T1000 (cell line): ENCODE measurements at places on chromosomes 3 and 15.

DNA sequence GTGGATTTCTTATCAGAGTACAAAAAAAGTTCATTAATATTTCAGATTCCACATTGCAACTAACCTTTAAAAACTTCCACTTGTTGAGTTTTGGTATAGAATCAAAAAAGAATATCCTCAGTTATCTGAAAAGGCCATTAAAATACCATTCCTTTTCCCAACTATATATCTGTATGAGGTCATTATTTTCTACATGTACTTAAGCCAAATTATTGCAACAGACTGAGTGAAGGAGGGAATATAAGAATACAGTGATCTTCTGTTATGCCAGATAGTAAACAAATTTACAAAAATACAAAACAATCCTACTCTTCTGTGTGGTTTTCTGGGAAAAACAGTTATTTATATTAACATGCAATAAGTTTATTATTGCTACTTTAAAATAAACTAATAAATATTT, 5.7 kb upstream of the GANC start:
- DNase-seq = no peak

- no peak for DNase-seq
Observed at GRCh38 chr15:45230245-45230965, 21.6 kb upstream of the SLC28A2 start.

DNA sequence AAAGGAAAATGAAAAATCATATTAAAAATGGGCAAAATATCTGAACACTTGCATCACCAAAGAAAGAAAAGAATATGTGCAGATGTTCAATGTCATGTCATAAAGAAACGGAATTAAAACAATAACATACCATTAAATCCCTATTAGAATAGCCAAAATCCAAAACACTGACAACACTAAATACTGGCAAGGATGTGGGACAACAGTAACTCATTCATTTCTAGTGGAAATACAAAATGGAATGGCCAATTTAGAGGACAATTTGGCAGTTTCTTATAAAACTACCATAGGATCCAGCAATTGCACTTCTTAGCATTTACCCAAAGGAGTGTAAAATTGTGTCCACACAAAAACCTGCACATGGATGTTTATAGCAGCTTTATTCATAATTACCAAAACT, 542.5 kb upstream of the UBE2E2 start:
- DNase-seq = no peak

DNA sequence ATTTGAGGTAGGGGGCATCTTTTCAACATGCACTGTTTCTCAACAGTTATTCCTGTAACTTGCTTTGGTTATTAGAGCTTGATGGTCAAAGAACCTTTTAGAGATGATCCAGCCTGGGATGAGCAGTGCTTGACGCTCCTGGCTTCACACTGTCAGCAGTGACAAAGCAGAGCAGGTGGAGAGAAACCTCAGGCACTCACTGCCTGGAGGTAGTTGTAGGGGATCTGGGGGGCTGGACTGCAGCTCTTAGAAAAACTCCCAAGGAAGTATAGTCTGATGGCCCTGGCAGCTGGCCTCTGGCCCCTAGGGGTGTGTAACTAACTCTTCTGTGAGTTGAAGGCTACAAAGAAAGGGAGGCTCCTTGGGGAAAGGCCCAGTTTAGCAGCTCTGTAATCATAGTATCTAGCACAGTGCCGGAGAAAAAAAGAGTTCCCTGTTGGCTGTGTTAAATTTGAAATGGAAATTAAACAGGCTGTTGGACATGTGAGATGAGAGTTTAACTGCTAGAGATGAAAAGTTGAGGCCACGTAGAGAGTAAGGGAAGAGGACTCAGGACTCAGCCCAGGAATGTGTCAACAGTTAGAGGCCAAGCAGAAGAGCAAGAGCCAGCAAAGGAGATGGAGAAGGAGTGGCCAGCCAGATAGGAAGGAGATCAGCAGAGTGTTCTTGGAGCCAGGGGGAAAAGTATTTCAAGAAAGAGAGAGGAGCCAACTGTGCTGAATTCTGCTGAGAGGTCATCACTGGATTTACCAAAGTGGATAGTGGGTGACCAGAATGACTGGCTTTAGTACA, 14.2 kb downstream of the OXNAD1 start:
- DNase-seq = no peak

GRCh38 chr3:137325170-137325569, 367.4 kb downstream of the IL20RB start:
- DNase-seq = no peak

GRCh38 chr3:169083163-169083562, 580.3 kb downstream of the MECOM start:
- DNase-seq = no peak

GRCh38 chr3:146449613-146450012, 19.7 kb downstream of the PLSCR2 start:
- DNase-seq = no peak

DNA sequence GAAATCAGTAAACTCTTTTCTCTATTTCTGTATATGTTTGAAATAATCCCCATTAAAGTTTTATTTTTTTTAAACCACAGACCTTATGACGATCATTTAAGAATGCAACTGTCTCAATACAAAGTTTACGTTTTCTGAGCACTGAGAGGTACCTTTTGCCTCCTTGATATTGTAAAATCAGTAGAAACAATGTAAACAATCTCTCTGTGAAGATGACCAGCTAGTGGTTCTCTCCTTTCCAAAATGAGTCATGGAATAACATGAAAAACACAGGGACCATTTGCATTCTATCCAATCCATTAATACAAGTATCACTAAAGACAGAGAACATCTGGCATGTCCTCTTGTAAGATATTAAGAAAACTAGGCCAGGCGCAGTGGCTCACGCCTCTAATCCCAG, 48.8 kb downstream of the RAD18 start:
- no peak for DNase-seq

DNA sequence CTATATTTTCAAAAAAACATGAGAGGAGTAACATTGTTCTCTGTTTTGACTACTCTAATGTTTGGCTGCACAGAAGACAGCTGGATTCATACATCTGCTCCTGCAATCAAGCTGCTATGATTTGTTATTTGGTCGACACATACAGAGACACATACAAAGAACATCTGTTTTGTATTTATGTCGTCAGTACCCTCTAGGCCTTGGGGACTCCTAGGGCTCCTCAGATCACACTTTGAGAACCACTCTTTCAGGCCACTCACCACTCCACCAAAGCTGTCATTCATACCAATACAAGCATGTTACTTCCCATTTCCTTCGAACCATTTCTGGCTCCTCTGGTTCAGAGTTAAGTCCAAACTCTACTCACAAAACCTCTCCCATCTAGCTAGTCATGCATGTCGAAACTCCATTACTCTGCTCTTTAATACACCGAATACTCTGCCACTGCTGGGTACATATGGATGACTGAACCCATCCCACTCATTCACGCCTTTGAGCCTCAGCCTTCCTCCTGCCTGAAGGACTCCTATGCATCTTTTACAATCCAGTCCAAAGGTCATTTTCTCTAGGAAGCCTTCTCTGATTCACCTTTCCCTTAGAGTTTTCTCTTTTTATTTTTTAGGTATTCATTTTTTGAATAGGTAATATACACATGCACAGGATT, 102.9 kb upstream of the ARHGEF3 start:
- no peak for DNase-seq

- no peak for DNase-seq
Observed at GRCh38 chr15:87450314-87450713, 806.2 kb downstream of the NTRK3 start.

GRCh38 chr3:22399566-22399965, 648.6 kb upstream of the ZNF385D start:
- no peak for DNase-seq

DNA sequence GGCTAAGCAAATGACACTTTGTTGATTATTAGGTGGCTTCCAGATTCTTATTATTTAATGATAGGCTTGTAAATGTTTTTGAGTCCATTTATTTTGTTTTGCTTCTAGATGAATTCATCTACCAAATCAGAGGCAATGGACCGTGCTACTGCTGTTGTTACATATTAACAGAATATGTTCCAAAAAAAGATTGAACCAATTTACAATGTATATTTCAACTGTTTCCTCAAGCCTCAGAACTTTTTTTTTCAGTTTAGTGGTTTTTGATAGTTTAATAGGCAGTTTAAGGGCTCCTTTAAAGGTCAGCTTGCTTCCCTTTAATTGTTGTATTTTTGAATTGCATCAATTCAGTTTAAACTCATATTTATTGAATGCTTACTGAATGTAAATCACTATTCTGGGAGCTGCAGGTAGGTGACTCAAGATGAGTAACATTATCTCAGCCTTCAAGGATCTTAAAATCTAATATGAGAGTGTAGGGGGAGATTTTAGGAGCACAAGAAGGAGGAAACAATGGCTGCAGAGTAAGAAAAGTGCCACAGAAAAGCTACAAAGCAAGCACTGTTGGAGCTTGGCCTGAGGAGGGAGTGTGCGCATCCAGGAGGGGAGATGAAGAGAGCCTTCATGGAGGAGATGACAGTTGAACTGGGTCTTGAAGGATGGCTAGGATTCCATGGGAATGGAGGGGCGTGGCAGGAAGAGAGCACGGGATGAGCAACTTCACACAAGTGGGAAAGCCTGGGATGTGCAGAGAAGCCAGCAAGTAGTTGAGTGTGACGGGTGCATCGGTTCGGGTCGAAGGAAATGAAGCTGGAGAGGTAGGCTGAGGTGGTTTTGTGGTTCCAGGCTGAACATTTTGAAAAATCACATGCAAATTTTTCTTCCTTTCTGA, 14.7 kb downstream of the MAP2K1 start:
- no peak for DNase-seq

- DNase-seq = no peak
Observed at GRCh38 chr3:54122324-54123002, at the start of gene CACNA2D3. Gene CACNA2D3 (plus strand): TSS chr3:54122552.

GRCh38 chr3:23489300-23490158, 286.4 kb downstream of the UBE2E2 start:
- no peak for DNase-seq

DNA sequence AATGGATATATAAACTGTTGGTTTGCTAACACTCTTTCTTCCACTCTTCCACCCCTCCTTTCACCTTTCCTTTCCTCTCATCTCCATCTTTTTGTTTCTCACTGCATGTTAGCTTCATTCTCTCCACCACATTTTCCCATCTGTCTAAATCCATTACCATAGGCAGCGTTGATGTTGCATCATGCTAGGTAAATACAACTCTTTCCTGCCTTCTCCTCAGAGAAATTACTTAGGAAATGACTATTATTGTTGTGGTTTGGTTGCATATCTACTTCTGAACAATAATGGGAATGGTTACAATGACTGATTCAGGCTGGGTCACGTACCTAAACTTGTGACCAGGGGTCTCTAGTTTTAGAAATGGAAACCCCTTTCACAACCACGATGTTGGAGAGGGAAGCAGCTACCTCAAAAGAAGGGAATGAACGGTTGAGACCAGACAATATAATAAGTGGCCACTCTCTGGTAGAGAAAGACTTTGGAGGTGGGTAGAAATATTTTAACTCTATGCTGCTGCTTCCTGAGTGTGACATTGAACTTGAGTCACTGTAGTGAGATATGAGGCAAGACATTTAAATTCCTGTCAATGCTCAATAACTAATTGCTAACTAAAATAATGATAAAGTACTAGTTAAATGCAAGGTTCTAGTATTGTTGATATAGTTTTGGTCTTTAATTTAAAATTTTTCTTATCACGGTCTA, 314.1 kb upstream of the TGFBR2 start:
- DNase-seq = no peak

DNA sequence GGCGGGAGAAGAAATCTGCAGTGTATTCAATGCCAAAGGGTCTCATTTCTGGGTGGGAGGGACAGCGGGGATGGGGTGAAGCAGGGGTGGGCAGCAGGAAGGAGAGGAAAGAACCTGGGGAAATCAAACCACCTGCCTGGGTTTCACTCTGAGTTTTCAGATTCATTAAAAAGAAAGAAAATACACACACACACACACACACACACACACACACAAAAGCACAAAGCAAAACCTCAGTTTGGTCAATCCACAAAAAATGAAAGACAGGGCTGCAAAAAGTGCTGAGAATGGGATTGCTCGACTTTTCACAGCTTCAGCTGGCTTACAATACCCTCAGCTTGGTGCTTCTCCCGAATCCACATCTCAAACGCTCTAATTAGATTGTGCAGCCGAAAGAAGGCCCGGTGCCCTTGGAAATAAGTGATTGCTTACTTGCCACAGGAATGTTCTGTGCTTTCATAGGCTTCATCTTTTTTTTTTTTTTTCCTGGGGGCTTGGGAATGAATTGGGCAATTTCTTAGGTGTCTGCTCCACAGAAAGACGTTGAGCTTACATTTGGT, 370.5 kb downstream of the RORA start:
- DNase-seq = no peak

DNA sequence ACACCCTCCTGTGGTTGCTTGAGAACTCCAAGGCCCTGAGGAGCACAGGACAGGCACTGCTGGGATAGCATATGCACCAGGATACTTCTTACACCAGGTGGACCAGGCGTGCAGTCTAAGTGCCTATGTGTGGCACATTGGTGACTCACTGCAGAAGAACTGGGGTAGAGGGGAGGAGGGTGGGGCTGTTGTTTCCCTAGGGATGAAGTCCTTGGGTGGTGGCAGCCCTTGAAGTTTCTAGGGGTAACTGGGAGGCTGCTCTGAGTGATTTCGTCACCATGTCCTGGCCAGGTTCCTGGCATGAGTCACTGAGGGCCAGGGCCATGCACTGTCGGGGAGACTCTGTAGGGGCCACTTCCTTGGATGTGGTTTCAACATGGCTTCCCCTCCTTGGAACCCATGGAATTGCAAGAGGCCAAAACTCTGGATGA, 15.9 kb downstream of the MYZAP start:
- DNase-seq = peak; percentile 68

DNA sequence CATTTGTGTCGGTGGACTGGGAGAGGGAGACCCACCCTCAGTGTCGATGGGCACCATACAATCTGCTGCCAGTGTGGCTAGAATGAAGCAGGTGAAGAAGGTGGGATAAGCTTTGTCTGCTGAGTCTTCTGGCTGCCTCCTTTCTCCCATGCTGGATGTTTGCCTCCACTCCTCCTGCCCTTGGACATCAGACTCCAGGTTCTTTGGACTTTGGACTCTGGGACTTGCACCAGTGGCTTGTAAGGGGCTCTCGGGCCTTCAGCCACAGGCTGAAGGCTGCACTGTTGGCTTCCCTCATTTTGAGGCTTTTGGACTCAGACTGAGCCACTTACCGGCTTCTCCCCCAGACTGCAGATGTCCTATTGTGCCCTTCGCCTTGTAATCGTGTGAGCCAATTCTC, 23.6 kb upstream of the OSBPL11 start:
- DNase-seq = no peak

- DNase-seq = peak; percentile 17
Observed at GRCh38 chr3:138945709-138946662, 951 bp downstream of the FOXL2 start.

DNA sequence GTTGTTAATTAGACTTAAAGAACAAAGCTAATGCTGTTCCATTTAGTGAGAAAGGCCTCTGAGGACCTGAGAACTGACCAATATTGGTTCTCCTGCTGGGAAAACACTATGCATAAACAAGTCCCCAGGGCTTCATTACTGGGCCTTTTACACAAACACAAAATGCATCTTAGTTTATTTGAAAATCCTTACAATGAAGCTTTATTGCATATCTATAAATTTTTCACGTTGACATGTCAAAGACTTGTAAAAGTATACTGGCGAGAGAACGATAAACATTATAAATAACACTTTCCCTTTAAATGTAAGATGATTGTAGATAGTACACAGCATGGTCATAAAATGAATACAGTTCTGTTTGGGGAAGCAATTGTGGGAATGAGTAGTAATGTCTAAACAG, 151.7 kb downstream of the ROBO2 start:
- DNase-seq = no peak

- no peak for DNase-seq
Observed at GRCh38 chr15:74565381-74566085, 24.5 kb downstream of the ARID3B start.

- no peak for DNase-seq
Observed at GRCh38 chr3:170635385-170635735, 49.5 kb upstream of the SLC7A14 start.
